Fibroblast of skin of back (primary cell): ENCODE measurements at places on chromosomes 2 and 18.

DNA sequence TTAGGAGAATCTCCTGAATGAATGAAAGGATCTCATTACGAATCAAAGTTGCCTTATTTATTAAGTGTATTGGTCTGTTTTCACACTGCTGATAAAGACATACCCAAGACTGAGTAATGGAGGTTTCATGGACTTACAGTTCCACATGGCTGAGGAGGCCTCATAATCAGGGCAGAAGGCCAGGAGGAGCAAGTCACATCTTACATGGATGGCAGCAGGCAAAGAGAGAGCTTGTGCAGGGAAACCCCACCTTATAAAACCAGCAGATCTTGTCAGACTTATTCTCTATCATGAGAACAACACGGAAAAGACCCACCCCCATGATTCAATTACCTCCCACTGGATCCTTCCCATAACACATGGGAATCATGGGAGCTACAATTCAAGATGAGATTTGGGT is 785.2 kb upstream of the POU3F3 start:
- no peak for DNase-seq

- no peak for DNase-seq
These were observed 13.4 kb downstream of the HNRNPA3 start for GRCh38 chr2:177225965-177226360.

- DNase-seq: peak; percentile 47
These were observed 208.0 kb downstream of the TFCP2L1 start for GRCh38 chr2:121076885-121077549.

- peak; percentile 29 for DNase-seq
These were observed 128.5 kb downstream of the RAPGEF4 start for GRCh38 chr2:172864182-172864581.

- DNase-seq: no peak
These were observed 58.5 kb upstream of the KCNJ3 start for GRCh38 chr2:154640000-154640399.

DNA sequence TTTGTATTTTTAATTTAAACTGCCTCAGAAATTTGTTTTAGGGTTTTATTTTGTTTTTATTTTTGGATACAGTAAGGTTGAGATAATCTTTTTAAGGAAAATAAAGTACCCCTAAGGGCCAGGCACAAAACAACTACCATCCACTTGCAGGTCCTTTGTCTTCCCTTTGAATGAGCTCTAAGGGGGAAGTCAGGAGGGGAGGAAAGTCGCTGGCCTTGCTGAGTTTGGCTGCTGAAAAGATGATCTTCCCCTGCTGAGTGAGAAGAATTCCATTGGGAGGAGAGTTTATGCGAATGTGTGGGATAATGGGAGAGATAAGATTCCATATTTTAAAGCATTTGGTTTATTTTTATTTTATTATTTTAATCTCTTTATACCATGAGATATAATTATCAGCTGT is 100.7 kb downstream of the ARHGAP15 start:
- no peak for DNase-seq

DNA sequence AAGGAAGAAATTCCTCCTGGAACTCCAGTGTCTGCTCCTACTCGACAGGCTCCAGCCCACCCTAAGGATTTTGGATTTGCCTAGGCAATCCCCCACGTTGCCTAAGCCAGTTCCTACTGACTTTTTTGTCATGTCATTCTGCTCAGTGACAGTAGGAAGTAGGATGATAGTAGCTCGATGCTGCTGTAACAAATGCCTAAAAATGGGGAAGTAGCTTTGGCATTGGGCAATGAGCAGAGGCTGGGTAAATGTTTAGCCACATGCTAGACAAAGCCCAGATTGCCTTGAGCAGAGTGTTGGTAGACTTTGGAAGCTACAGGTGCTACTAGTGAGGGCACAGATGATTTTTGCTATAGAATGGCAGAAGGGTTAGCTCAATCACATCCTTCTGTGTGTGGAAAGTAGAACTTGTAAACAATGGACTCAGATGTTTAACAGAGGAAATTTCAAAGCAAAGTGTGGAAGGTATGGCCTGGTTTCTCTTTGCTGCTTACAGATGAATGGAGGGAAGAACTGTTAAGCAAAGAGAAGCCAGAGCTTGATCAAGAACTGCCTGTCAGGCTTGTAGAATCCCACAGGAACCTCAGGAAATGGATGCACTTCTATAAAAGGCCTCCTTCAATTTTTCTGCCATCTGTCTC is 154.8 kb downstream of the RNF144A start:
- no peak for DNase-seq

- no peak for DNase-seq
These were observed 159.0 kb upstream of the CCDC195 start for GRCh38 chr2:224875153-224875552.

DNA sequence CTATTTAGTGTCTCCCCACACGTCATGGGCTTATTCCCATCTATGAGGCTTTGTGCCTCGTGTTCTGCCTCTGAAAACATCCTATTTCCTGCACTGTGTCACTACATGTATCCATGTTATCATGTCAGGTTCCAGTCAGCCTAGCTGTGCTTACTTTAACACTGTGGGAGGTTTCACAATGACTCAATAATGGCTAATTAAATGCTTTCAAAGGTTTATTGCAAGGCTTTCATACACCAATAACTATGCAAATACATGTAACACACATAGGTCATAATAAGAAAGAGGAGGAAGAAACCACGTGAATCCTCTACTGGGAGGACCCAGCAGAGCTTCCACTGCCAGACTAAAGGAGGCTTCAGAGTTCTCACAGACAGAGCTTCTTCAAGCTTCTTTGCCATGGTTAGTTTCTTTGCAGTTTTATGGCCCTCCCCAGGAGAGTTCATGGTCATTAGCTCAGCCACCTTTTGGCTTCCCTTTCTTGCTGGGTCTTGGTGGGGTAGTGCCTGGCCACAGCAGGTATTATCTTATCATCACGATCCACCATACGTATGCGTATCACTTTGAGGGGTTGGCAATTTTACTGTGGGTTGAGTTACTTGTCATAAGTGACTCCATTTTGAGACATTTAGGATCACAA is 5.1 kb upstream of the COLEC12 start:
- DNase-seq: no peak

DNA sequence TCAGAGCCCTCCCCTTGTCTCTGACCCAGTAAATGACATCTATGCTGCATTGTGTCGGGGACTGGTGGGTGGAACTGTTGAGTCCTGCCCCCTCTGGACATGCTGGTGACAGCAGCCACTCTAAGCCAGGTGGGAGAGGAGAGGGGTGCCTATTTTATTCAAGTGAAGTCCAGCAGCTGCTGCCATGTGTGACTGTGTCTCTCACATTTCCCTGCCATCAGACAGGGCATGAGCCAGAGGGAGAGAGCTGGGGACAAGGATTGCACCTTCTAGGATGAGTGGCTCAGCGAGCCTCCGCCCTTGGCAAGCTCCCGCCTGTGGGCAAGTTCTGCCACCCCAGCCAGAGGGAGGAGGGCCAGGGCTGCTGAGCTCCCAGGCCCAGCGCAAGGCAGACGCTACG is 13.7 kb downstream of the NGEF start:
- DNase-seq: no peak

- peak; percentile 28 for DNase-seq
These were observed 571.2 kb downstream of the ZEB2 start for GRCh38 chr2:143948710-143949109.

DNA sequence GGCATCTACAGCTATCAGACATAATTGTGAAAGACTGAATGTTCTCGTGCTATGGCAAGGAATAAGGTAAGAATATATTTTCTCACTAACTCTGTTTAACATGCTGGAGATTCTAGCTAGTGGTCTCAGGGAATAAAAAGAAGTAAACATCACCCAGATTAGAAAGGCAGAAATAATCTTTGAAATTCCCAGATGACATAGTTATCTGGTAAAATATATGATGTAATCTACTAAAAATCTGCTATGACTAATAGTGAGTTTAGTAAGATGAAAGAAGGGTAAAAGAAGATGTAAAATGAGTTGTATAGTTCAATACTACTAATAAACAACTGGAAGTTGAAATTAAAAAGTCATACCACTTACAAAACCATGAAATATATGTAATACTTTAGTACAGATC is 134.2 kb downstream of the DSC3 start:
- no peak for DNase-seq

- DNase-seq: no peak
These were observed 277.3 kb downstream of the SS18 start for GRCh38 chr18:25813110-25813509.

- DNase-seq: no peak
These were observed 12.3 kb upstream of the DNAJB2 start for GRCh38 chr2:219266886-219267285.

DNA sequence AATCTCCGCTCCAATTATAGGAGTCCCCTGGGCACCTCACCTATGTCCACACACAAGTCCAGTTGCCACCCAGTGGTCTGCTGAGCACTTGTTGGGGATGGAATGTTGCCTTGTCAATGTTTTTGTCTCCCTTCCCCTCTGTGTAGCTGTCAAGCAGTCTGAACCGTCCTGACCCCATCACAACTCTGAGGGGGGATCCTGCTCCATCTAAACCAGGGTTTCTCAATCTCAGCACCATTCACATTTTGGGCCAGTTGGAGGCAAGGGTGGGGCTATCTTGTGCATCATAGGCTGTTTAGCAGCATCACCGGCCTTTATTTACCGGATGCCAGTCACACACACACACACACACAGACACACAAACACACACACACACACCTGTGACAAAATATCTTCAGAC is 53.0 kb downstream of the CYP26B1 start:
- DNase-seq: no peak

DNA sequence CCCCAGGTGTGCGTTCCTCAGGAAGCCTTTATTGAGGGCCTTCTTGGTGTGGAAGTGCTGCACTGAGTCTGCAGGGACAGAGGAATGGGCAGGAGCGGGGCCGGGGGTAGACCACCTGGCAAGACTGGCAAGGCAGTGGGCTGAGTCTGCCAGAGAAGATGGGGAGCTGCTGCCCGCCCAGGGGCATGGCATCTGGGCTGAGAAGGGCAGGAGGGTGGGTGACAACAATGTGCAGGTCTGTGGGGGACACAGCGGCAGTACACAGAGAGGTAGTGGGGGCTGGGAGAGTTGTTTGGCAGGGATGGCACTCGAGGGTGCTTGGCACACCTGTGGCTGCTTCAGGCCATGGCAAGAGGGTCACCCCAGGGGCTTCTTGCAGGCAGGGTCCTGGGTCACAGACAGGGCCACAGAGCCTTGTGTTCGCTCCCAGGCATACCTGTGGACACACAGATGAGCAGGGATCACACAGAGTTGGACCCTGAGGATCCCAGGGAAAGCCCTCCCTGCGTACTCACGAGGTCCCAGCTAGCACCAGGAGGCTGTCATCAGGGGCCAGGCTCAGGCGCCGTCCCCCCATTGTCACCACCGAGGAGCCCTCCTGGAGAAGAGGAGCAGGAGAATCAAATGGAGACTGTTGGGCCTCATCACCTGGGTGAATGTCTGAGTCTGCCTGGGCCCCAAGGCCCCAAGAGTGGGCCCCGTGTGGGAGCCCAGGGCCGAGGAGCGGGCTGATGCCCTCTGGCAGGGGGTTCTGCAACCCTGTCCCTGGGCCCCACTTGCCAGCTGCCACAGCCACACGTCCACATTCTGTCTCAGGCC is 3.4 kb upstream of the OXER1 start:
- DNase-seq: no peak

DNA sequence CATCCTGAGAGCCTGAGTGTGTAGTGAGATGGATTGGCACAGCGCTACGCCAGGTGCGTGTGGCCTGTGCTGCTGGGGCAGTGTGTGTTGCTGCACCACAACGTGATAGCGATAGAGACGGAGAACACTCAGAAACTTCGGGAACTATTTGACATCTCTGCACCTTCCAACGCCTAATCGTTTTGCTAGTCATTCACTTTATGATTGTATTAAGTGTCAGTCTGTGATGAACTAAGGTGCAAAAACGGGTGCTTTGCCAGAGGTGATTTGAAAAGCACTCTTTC is 26.0 kb upstream of the IGFBP2 start:
- no peak for DNase-seq

DNA sequence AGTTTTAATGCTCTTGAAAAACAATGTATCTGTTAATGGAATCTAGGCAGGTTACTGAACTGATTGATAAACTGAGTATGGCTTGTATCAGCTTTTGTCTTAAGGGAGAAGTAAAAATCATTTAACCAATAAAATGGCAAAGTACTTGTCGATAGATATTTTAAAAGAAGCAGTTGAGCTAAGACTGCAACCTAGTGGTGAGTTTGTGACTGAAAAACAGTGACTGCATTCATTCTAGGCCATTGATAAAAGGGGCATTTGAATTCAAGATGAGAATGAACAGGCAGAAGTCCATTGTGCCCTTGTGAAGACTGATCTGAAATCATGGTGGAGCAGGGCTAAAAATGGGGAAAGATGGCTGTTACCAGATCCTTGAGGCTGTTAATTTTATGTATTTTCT is 59.4 kb upstream of the MSTN start:
- peak; percentile 18 for DNase-seq

DNA sequence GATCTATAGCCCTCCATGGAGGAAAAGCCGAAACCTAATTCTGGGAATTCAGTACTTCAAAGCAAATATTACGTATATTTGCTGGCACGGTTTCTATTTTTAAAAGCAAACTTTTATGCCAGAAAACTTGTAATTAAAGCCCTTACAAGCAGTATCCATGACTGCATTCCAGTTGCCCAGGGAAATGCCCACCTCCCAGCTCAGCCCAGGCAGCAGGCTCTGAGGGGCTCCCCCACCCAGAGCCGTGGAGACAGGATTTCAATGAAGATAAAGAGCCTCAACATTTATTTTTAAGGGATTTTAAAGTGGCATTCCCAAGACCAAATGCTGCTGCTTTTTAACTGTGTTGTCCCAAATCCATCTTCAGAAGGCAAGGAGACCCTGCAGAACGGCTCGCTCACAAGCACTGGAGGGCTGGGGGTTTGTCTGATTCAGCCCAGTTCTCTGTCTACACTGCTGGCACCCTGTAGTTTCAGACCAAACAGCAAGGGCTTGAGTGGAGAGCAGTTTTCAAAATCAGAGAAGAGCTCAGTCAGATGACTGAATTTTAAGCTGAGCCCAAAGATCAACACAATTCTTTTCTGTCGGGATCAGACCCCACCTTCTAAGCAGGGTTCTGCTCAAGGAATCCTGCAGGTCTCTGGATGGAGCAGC is 105.1 kb downstream of the KCNF1 start:
- DNase-seq: no peak

GRCh38 chr2:41924024-41924423 is 123.8 kb upstream of the PKDCC start:
- DNase-seq: no peak

GRCh38 chr2:172693037-172693436 is 42.6 kb upstream of the RAPGEF4 start:
- peak; percentile 98 for DNase-seq
